ENCODE measurements at places on chromosomes 7 and 10.

GRCh38 chr7:104541897-104542296 lies 213.5 kb downstream of the LHFPL3 start:
- no peak for DNase-seq

- peak; percentile 23 for DNase-seq
Observed at GRCh38 chr10:34815185-34816084, at the start of gene PARD3. Gene PARD3, minus strand, starts transcription at chr10:34815296. Its CDS starts 301 bp downstream, at chr10:34814995.

DNA sequence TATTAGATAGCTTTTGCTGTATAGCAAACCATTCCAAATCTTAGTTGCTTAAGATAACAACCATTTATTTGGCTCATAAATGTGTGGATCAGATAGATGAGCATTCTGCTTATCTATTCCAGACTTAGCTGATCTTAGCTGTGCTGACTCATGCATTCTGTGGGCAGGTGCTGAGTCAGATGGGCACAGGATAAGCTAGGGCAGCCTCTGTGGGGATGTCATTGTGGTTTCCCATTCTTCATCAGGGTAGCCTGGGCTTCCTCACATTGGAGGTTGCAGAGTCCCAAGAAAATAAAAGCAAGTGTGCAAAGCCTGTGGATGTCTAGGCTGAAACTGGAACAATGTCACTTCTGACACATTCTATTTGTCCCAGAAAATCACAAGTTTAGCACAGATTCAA lies 917.0 kb downstream of the TYW1 start:
- DNase-seq, result peak; percentile 39

- DNase-seq, result no peak
Observed at GRCh38 chr7:7290429-7291122, 108.2 kb downstream of the C1GALT1 start.

- DNase-seq, result no peak
Observed at GRCh38 chr10:66717231-66717981, 208.4 kb upstream of the LRRTM3 start.

GRCh38 chr7:44973610-44974401 lies 5.0 kb downstream of the MYO1G start:
- DNase-seq, result peak; percentile 57

- DNase-seq, result peak; percentile 81
Observed at GRCh38 chr7:36707465-36707864, 16.8 kb downstream of the AOAH start.

DNA sequence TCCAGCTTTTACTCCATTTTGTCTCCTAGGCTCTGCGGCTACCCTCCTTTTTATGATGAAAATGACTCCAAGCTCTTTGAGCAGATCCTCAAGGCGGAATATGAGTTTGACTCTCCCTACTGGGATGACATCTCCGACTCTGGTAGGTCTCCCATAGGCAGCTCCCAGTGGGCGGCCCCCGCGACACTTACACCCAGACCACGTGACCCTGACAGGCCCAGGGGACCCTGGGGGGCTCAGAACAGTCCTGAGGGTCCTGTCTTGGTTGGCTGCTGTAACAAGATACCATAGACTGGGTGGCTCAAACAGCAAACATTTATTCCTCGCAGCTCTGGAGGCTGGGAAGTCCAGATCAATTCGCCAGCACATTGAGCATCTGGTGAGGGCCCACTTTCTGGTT lies 187.3 kb downstream of the CCDC3 start:
- DNase-seq, result no peak

DNA sequence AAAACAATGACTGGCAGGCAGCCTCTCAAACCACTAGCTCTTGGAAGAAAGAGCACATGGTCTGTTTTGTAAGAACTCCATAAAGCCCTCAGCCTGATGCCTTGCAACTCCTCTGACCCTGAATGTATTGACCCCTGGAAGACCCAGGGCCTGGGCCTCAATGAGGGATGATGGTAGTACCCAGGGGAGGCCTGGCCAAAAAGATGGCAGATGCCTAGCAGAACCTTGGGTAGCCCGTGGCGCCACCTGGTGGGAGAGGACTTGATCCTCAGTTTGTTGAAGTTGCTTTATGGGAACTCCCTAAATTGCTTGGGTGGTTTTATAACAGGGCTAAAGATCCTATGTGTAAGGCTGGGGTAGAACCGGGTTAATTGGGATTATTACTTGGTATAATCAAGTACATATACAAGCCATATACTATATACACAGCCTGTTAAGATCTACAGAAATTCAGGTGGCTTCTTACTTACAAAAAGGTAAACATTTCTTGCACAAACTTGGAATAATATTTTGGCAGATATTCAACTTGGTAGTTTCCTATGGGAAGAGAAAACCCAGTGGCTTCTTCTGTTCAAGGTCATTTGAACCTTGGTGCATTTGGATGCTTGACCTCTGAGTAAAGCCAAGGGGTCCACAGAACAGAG lies 95.8 kb upstream of the CACUL1 start:
- peak; percentile 72 for DNase-seq

GRCh38 chr10:58275261-58275660 lies 6.3 kb downstream of the CISD1 start:
- no peak for DNase-seq

GRCh38 chr10:36526033-36526432 lies 599.4 kb upstream of the ANKRD30A start:
- DNase-seq, result no peak

DNA sequence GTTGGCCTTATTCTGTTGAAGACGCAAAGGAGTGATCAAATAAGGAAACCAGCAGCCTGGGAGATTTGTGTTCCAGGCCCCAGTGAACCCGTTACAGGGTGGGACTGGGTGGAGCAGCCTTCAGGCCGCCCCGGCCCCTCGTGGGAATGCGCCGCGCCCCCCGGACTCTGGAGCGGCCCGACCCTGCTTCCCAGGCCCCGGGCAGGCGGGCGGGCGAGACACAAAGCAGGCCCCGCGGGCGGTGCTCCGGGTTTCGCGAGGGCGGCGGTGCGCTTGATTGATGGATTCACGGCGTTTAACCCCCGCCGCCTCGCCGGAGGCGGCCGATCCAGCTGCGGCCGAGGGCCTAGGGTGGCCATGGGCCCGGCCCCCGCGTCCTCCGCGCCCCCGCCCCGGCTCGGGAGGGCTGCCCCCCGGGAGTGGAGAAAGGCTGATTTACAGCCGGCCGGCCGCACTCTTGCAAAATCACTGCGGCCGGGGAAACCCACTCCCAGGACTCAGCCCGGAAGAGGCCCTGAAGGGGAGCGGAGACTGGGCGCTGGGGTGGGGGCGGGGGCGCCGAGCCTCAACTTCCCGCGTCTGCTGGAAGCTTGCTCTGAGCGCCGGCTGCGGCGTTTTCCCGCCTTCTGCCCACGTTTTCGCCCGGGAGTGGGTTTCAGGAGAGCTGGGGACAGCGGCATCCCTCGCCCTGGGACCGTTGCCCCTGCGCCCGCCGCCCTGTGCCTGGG lies 299.6 kb upstream of the NFE2L3 start:
- DNase-seq, result peak; percentile 28

GRCh38 chr7:51847461-51848134 lies 531.0 kb upstream of the COBL start:
- no peak for DNase-seq

- no peak for DNase-seq
Observed at GRCh38 chr10:77699080-77699645, 61.6 kb upstream of the KCNMA1 start.

- DNase-seq, result no peak
Observed at GRCh38 chr7:1068619-1069018, 19.3 kb upstream of the GPER1 start.

GRCh38 chr7:155860461-155860839 lies 48.2 kb upstream of the SHH start:
- DNase-seq, result no peak

DNA sequence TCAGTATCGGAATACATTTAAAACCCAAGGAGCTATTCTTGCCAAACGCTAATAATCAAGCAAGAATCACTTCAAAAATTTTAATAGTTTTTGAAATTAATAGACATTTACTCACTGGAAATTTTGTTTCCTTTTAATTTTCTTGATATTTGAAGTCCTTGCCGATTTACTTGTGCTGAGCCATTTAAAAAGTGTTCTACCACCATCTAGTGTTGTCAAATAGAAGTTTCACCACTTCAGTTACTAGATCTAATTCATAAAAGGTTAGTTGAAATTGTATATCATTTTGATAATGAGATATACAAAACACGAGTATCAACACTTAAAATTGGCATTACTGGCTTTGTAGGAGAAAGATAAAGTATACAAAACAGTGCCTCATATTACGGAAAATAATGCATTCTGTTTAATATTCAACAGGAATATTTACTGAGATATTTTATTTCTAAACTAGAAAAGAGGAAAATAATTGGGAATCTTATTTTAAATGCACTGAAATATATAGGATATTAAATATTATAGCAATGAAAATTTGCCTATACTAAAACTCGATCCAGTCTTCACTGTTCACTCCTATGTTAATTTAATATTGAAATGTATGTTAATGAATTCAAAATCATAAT lies 664.8 kb upstream of the SEMA3D start:
- DNase-seq, result no peak

All from activated CD4-positive, alpha-beta T cell treated with anti-CD3 and anti-CD28 coated beads, Interleukin-10, Interleukin-2, amounts not matched to agents 100 ng/mL and 50 ng/mL, durations not matched to agents 16 hours and 8 hours (primary cell).